ENCODE measurements at places on chromosomes 3 and 15.

- no peak for DNase-seq
Measured at GRCh38 chr3:22632536-22632935, 570.6 kb upstream of the UBE2E2 start.

DNA sequence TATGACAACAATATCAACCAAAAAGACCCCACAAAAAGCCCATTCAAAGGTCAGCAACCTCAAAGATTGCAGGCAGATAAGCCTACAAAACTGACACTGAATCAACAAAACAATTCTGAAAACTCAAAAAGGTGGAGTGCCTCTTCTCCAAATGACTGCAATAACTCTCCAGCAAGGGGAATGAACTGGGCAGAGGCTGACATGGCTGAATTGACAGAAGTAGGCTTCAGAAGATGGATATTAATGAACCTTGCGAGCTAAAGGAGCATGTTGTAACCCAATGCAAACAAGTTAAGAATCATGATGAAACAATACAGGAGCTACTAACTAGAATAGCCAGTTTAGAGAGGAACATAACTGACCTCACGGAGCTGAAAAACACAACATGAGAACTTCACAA is 20.4 kb upstream of the SLC25A38 start:
- no peak for DNase-seq

- DNase-seq, result no peak
Measured at GRCh38 chr3:50008931-50009330, 69.0 kb downstream of the RBM6 start.

DNA sequence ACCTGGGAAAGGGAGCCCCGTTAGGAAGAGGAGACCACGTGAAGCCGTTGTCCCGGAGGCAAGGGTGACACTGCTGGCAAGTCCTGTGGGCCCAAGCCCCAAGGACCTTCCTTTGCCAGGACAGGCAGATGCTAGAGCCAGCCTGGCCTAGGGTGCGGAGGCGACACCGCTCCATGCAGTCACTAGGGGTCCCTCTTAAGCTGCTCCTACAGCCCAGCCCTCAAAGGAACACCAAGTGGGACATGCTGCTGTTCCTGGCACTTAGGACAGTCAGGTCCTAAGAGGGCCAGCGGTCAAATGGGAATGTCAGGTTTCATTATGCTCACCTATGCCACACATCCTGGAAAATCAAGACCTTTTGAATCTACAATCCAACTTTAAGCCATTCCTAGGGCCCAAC is 59.7 kb downstream of the RPN1 start:
- no peak for DNase-seq

DNA sequence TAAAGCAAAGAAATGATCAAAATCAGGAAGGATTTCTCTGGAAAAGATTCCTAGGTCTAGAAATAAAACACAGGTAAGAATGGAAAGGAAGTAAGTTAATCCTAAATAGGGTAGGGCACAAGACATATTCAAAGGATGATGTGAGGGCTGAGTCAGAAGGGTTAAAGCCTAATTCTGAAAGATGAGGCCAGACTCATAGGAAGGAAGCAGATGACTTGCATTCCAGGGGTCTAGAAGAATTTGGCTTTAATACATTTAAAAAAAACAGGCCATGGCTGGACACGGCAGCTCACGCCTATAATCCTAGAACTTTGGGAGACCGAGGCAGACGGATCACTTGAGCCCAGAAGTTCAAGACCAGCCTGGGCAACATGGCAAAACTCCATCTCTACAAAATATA is 3.2 kb downstream of the SSR3 start:
- DNase-seq, result no peak

DNA sequence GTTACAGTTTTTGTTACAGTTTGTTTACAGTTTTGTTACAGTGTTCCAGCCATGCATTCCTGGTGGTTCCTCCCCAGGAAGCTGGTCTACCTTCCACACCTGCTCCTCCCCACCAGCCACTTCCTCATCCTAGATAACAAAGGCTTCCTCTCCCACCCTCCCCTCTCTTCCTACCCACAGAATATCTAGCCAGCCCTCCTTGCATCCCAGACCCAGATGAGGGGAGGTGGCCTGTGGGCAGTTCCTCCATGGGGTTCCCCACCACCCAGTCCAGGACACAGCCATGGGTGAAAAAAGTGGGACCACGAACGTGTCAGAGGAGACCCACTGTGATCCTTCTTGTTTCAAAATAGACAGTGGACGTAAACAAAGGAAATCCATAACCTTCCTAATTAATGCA is 122.8 kb upstream of the ABHD17C start:
- no peak for DNase-seq

DNA sequence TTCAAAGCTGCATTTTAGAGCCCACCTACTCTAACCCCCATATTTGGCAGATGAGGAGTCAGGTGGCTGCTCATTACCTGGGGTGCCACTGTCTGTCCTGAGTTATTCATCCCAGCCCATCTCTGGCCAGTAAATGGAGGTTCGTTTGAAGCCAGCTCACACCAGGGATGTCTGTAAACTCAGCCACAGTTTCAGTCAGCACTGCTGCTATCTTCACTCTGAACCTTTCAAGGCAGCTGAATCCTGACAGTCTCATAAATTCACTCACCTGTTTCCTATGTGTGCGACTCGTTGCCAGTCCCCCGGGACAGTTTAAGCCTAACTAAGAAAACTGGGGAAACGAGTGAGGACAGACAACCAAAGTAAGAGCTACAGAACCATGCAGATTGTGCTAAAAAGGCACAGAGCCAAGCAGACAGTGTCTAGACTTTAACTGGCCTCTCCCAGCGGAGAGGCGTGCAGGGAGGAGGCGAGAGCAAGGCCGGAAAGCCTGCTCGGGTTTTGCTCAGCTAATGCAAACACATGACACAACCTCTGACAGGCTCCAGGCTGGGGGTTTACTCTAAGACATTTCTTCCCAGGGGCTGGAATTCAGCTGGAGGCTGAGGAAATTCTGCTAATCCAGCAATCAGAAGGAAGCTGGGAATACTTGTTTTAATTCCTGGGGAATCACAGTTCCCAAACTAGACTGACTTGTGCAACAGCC is 12.0 kb downstream of the FSTL1 start:
- DNase-seq, result no peak

GRCh38 chr3:46835491-46835890 is 27.8 kb downstream of the MYL3 start:
- DNase-seq, result no peak

- DNase-seq, result no peak
Measured at GRCh38 chr3:80978216-80978969, 783.1 kb downstream of the GBE1 start.

DNA sequence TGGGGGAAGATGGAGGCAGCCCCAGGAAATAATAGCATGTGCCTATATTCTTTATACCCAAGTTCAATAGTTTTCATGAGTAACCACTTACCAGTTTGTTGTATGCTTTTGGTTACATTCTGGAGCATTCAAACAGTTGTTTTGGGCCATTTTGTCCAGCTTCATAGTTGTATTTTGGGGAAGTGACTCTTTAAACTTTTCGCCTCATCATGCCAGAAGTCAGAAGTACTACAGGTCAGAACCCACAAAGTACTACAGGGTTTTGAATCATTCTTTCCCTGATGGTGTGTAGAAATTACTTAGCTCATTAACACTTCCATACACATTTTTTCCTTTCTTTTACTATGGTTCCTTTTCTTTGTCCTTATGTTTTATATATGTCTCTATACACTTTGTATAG is 210.6 kb downstream of the ARPP21 start:
- DNase-seq, result no peak

- peak; percentile 39 for DNase-seq
Measured at GRCh38 chr3:196740481-196741248, 1.0 kb downstream of the PAK2 start.

DNA sequence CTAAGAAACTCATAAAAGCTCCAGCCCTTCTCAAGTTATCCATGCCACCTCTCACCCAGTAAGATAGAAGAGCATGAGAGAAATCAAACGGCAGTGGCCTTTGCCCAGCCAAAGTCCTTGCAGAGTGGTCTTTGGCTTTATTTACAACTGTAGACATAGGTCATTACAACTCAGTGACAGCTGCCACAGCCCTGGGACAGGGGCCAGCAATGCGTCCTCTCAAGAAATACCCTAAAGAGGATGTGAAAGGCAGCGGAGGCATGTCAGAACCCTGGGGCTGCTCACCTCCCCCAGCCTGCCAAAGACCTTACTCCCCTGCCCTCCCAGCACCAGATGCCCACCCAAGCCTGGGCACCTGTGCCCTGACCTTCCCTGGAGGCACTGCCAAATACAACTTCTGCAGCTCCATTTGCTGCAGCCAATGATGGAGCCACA is 6.3 kb downstream of the ACAA1 start:
- DNase-seq, result no peak

GRCh38 chr3:69428657-69429255 is 42.9 kb upstream of the FRMD4B start:
- no peak for DNase-seq

- DNase-seq, result no peak
Measured at GRCh38 chr3:110093411-110093810, 756.1 kb upstream of the DPPA4 start.

GRCh38 chr3:72820415-72820814 is 27.8 kb downstream of the SHQ1 start:
- DNase-seq, result no peak

- DNase-seq, result no peak
Measured at GRCh38 chr3:159237226-159237625, 435.4 kb downstream of the MFSD1 start.

- no peak for DNase-seq
Measured at GRCh38 chr3:62373215-62373614, at the start of gene FEZF2. FEZF2 (minus strand) TSS chr3:62373550; CDS start chr3:62372868, 682 bp downstream.

DNA sequence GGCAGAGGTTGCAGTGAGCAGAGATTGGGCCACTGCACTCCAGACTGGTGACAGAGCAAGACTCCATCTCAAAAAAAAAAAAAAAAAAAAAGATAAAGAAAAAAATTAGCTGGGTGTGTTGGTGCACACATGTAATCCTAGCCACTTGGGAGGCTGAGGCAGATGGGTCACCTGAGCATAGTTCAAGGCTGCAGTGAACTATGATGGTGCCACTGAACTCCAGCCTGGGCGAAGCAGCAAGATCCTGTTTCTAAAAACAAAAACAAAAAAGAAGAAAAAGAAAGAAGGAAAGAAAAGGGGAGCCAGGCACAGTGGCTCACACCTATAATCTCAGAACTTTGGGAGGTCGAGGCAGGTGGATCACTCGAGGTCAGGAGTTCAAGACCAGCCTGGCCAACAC is 32.9 kb downstream of the PIK3CB start:
- DNase-seq, result no peak

DNA sequence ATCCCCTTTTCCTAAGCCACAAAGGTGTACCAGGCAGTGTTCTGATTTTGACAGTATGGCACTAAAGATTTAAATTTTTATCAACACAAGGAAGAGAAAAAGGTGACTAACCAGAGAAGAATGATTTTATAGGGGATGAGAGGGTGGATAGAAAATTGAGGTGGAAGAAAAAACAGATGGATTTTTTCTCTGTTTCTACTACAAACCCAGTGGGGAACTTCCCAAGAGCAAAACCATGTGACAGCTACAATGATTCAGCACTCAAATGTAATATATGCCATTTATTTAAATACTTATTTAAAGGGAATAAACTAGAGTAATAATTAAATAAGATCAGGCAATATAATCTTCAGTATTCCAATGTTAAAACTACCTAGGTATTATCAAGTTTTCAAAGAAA is 11.1 kb downstream of the DCUN1D1 start:
- no peak for DNase-seq

- DNase-seq, result no peak
Measured at GRCh38 chr15:91268510-91268909, 168.5 kb downstream of the SV2B start.

DNA sequence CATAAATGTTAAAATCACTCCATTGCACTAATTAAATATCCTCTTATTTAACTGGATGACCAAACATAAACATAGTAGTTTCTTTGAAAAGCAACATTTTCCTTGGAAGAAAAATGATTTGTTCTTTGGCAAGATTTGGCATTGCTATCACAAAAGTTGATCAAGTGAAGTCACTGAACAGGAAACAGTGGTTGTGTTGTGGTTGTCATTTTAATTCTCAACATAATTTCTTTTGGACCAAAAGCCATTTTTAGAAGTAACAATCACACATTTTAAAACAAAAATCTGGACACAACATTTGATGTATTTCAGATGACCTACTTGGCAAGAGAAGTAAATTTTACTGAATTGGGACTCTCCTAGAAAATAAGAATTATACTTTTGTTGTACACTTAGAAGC is 872.3 kb downstream of the ROBO1 start:
- no peak for DNase-seq

- no peak for DNase-seq
Measured at GRCh38 chr3:125110016-125110875, 54.4 kb upstream of the HEG1 start.

DNA sequence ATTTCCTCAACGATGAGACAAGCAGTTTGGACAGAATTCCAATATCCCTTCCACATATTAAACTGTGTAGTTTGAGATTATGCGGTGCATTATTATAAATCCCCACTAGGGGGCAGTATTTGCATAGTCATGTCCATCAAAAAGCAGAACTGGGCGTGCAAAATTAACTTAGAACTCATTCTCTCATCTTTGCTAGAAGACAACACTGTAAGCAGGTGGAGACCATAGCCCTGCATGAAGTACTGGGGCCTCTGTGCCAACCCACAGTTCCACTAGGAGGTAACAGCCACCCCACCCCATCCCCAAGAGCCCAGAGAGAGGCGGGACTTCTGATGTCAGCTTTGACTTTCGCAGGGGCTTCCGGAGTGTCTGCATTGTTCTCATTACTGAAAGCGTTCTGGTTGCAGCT is 106.6 kb upstream of the TMC3 start:
- peak; percentile 86 for DNase-seq

GRCh38 chr15:98858610-98859023 is 149.0 kb downstream of the PGPEP1L start:
- DNase-seq, result no peak

GRCh38 chr15:98120561-98120960 is 160.1 kb downstream of the ARRDC4 start:
- DNase-seq, result no peak

DNA sequence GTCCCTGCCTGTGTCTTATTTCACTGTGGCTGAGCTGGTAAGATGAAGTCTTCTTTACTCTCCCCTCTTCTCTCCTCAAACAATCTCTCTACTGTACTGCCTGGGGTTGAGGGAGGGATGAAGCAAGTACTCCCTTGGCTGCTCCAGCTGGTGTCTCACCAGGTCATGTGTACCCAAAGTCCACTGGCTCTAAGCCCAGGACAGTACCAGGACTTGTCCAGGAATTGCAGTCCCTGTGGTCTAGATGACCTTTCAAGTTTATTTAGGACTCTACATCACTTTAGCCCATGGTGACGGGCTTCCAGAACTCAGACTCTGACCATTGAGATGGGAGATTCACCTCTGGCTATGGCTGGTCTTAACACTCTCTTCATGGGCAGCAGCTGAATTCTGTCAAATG is 17.5 kb upstream of the SLC27A2 start:
- DNase-seq, result no peak

GRCh38 chr3:89795506-89795905 is 688.1 kb downstream of the EPHA3 start:
- no peak for DNase-seq
